Activated CD8-positive, alpha-beta T cell treated with anti-CD3 and anti-CD28 coated beads, Interleukin-2, amount 10 ng/mL, durations not matched to agents 7 days and 5 days (primary cell): ENCODE measurements at places on chromosomes 11 and 22.
A peak's percentile ranks its signal among the peaks of the same experiment; 100 is the strongest.

GRCh38 chr11:27525824-27526516 lies 19.4 kb upstream of the LIN7C start:
- no peak for DNase-seq

DNA sequence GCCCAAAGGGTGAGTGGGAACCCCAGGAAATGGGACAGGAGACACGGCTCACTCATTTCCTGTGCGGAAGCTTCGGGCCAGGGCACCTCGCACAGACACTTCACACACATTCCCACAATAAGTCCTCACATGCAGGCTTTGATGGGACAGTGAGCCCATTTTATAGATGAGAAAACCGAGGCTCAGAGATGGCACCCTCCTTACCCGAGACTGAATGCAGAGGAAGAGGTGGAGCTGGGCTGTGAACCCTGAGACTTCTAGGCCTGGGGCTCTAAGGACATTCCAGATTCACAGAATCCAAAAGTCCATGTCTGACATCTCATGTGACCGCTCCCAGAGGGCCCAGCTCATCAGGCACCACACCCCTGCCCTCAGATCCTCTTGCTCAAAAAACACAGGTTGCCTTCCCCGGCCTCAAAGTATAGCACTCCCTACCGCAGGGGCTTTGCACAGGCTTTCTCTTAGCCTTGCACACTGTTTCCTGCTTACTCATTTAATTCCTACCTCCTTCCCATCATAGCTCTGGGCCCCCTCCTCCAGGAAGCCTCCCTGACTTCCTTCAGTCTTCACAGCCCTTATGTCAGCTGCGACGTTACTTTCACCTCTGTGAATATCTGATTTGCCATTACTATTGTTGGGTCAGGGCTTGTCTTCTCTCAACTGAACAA lies 57.1 kb upstream of the TCF20 start:
- DNase-seq, result no peak

GRCh38 chr11:12897867-12898266 lies 111.2 kb upstream of the RASSF10 start:
- no peak for DNase-seq

GRCh38 chr11:102564110-102564509 lies 33.6 kb upstream of the MMP7 start:
- DNase-seq, result no peak

- DNase-seq, result peak; percentile 49
Measured at GRCh38 chr22:41094041-41094593, 1.7 kb downstream of the EP300 start.

- DNase-seq, result no peak
Measured at GRCh38 chr11:8190431-8190830, 21.6 kb upstream of the RIC3 start.

DNA sequence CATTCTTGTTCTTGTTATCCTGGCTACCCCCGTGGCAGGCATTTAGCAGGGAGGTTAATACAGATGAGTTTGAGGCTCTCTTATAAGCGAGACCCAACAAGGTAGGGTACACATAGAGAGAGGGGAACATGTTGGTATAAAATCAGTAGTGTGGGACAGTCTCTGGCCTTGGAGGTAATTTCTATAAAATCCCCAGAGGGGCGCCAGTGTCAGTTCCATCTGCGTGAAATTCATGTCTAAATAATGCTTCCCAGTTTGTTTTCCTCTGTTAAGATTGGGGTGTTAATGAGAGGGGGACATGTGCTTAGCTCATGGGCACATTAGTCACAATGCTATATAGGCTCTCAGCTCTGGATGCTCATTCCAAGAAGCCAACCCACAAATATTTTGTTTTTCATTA lies 150.7 kb downstream of the MYO18B start:
- no peak for DNase-seq

GRCh38 chr11:73200256-73200655 lies 17.8 kb upstream of the P2RY2 start:
- DNase-seq, result no peak

GRCh38 chr11:88183233-88183632 lies 8.0 kb upstream of the RAB38 start:
- no peak for DNase-seq

DNA sequence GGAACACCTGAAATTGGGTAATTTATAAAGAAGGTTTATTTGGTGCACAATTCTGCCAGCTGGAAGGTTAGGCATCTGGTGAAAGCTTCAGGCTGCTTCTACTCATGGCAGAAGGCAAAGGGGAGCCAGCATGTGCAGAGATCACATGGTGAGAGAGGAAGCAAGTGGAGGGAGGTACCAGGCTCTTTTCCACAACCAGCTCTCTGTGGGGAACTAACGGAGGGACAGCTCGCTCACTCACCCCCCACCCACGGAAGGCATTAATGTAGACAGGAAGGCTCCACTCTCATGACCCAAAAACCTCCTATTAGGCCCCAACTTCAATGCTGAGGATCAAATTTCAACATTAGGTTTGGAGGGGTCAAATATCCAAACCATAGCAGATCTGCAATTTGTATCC lies 75.6 kb upstream of the ARHGAP32 start:
- DNase-seq, result no peak

DNA sequence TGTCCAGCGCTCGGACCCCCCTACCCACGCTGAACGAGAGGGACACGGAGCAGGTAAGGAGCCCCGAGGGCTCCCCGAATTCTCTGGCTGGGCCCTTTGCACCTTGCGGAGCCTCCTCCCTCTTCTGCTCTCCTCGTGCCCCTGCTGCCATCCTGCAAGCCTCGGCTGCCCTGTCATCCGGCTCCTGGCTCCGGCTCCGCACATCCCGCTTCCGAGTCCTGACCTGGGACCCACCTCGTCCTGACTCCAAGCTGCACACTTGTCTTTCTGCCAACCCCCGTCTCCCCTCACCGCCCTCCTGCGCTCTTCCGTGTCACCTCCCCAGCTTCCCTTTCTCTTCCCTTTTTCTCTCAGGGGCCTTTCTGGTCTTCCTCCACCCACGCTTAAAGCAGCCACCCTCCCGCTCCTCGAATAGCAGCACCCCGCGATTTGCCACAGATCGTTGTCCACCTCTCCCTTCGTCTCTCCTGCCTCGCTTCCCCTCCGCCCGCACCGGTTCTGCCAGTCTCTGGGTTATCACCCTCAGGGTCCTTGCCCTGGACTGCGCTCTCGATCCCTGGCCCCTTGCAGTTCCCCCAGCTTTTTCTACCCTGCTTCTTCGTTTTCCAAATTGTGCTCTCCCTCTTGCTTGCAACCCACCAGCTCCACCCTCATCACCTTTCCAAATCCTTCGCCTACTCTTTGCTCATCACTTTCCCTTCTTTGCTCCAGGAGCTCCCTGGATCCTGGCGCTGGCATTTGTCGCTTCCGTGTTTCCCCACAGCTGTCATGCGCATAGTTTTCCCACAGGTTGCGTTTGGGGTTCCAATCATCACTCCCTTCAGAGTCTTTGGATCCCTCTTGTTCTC lies 822 bp downstream of the MARK2 start:
- peak; percentile 39 for DNase-seq

- DNase-seq, result no peak
Measured at GRCh38 chr22:37204045-37204655, 8.1 kb downstream of the SSTR3 start.

GRCh38 chr22:31244046-31244942 lies 32.2 kb downstream of the LIMK2 start:
- DNase-seq, result no peak

DNA sequence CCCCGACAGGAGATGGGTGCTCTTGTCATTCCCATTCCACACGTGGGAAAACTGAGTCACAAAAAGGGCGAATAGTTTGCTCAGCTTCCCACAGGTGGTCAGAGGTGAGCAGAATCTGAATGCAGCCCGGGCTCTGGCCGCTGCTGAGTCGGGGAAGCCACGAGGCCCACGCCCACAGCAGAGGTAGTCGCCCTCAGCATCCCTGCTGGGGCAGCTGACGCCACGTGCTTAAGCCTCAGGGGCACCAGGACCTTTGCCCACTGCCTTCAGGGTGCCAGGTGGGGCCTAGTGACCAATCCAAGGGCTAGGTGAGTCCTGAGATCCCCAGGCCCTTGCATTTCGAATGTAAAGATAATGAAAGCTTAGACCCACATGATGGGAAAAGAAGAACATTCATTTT lies 24.2 kb upstream of the ARFGAP3 start:
- DNase-seq, result no peak

- DNase-seq, result no peak
Measured at GRCh38 chr11:126359431-126360048, 4.1 kb downstream of the ST3GAL4 start.

DNA sequence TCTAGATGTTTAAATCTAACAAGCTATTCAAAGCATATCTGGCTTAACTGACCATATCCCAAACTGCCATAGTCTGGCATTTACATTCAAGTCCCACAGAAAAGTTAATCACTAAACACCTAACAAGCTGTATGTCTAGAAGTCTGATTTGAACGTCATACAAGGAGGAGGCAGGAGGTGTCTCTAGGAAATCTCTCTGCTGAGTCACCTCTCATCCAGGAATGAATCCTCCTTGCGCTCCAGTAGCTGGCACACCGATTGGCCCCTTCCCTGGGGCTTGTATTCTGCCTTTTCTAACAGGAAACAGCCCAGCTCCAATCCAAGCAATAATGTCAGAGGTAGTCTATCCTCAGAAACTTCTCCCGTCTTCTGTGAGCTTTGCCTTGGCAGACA lies 31.8 kb downstream of the FEZ1 start:
- DNase-seq, result no peak

DNA sequence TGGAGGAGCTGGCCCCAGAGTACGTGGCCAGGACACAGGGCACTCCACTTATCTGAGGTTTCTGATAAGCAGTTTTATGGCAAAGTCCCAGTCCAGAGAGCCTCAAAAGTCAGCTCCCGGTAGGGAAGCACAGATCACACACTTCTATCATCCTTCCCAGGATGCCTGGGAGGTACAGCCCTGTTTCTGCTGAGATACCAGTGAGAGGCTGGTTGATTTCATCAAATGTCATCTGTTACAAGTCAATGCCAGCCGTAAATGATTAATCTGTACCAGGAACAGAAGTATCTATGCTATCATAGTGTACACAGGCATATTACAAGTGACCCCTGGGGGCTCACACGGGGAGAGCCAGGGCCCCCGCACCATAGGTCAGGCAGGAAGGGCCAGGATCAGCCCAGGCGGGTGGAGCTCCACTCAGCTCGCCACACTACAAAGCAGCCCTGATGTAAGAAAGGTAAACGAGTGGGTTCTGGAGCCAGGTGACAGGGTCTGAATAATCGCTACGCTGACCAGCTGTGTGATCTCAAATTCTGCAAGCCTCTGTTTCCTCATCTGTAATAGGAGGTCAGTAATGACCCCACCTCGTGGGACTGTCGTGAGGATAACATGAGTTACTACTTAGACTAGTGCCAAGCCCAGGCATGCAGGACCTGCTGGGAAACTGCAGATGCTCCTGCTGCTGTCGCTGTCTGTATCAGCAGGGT lies 17.6 kb downstream of the PLA2G6 start:
- no peak for DNase-seq

DNA sequence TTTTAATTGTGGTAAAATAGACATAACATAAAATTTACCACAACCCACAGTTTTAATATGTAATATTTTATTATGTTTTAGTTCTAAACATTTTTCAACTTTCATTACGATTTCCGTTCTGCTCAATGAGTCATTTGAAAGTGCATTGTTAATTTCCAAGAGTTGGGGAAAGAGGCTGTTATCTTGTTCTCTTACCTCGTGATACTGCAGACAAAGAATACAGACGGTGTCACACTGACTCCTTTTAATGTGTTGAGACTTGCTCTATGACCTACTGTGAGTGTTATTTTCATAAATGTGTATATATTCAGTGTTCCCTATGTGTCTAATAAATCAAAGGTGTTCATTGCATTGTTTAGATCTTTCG lies 10.8 kb upstream of the RAC2 start:
- DNase-seq, result no peak

DNA sequence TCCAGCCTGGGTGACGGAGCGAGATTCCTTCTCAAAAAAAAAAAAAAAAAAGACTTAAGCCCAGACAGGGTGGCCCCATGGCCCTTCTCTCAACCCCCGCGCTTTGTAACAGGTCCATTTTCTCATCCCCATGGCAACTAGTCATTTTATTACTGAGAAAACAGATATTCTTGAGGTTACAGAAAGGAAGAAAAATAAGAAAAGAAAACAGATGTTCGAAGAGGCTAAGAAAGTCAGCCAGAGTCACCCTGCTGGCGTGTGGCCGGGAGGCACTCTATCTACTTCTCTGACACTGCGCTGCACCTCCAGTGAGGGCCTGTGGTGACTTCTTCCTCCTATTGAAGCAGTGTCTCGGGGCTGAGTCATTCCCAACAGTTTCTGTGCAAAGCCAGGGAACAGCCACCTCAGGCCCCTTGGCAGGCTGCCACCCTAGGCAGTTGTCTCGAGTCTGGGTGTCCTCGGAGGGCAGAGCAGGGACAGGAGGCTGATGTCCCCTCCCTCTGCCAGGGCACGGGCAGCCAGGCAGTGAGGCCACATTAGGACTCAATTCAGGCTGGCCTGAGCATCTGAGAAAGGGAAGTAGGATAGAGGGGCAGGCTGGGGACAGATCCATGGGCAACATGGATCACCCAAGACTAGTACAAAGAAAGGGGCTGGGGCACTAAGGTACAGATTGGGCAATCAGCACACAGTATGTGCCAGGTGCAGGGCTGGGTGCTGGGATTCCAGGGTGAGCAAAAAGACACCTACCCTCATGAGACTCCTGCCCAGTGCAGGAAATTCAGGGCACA lies 16.4 kb upstream of the SYVN1 start:
- DNase-seq, result no peak
